HT1080 (cell line): ENCODE measurements at places on chromosomes 5 and 9. TPM values are rescaled to one million over a fixed set of nuclear protein-coding genes. Genes with fewer than 3 reads are reported as not detected.

The PDE8B gene
- total RNA-seq = 0.82 and 1.1 TPM in 2 replicates

The SGCD gene
- 0.29 and 0.43 TPM in 2 replicates for total RNA-seq

The OR1L6 gene
- total RNA-seq = not detected in 2 replicates

The LHX3 gene
- not detected in 2 replicates for total RNA-seq

The DBH gene
- total RNA-seq = not detected in 2 replicates

The PFN3 gene
- total RNA-seq = not detected in 2 replicates

The SNCB gene
- 2.4 and 3.4 TPM in 2 replicates for total RNA-seq

The RNF183 gene
- total RNA-seq = not detected in 2 replicates

The PTGS1 gene
- 0.07 and 0.24 TPM in 2 replicates for total RNA-seq

The PAPPA gene
- total RNA-seq = 3.7 and 5.4 TPM in 2 replicates

The DOCK2 gene
- 2.1 and 2.9 TPM in 2 replicates for total RNA-seq

The C5orf24 gene
- total RNA-seq = 19.7 and 33.4 TPM in 2 replicates

The NIPAL4 gene
- total RNA-seq = not detected in 2 replicates

The FOXD4L4 gene
- total RNA-seq = 0.14 and 0.70 TPM in 2 replicates

The TAF1L gene
- total RNA-seq = not detected in 2 replicates

The HAUS6 gene
- total RNA-seq = 33.6 and 35.2 TPM in 2 replicates

The HSPB3 gene
- not detected in 2 replicates for total RNA-seq

The CCDC192 gene
- total RNA-seq = not detected in 2 replicates

The PLAC8L1 gene
- not detected in 2 replicates for total RNA-seq

The ELOVL7 gene
- total RNA-seq = 2.6 and 4.4 TPM in 2 replicates

The TERT gene
- 9.0 and 10.5 TPM in 2 replicates for total RNA-seq

The PCDHA1 gene
- total RNA-seq = 0.03 and 0.23 TPM in 2 replicates

The ELAVL2 gene
- total RNA-seq = 0.45 TPM in 1 of 2 replicates, not detected in the other

The FOXI1 gene
- total RNA-seq = not detected in 2 replicates

The EPB41L4A gene
- total RNA-seq = 0.30 TPM in 1 of 2 replicates, not detected in the other

The SLCO6A1 gene
- not detected in 2 replicates for total RNA-seq

The SOX30 gene
- not detected in 2 replicates for total RNA-seq

The SLC36A3 gene
- not detected in 2 replicates for total RNA-seq

The TXNDC8 gene
- not detected in 2 replicates for total RNA-seq
